HCEC 1CT (cell line): ENCODE measurements at places on chromosomes 11 and 22.

GRCh38 chr11:8839957-8840945 is 70.7 kb upstream of the AKIP1 start:
- DNase-seq: peak; percentile 33

DNA sequence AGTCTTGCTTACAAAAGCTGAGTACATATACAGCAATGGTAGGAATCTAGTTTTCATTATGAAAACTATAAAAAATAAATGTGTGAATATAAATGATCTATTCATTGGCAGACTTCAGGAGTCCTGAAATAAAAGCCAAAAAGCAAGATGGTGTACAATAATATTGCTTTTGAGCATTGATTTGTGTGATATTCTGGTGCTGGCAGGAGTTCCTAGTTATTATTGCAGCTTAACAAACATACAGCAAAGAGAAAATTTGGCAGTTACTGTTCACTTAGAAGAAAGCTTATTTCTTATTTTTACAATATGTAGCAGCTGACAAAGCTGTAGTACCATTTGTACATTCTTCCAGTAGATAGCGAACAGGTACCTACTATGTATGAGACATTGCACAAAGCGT is 1518.9 kb upstream of the TENM4 start:
- DNase-seq: no peak

DNA sequence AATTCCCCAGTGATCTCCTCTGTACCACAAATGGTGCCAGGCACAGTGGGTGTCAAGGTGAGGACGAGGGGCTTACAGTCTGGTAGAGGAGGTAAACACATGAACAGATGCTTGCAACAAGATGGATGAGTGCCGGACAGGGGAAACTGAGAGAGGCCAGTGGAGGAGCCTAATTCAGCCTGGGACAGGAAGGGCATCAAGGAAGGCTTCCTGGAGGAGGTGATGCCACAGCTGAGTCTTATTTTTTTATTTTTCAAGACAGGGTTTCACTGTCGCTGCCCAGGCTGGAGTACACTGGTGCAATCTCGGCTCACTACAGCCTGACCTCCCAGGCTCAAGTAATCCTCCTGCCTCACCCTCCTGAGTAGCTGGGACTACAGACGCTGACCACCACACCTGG is 18.8 kb upstream of the NEFH start:
- no peak for DNase-seq

DNA sequence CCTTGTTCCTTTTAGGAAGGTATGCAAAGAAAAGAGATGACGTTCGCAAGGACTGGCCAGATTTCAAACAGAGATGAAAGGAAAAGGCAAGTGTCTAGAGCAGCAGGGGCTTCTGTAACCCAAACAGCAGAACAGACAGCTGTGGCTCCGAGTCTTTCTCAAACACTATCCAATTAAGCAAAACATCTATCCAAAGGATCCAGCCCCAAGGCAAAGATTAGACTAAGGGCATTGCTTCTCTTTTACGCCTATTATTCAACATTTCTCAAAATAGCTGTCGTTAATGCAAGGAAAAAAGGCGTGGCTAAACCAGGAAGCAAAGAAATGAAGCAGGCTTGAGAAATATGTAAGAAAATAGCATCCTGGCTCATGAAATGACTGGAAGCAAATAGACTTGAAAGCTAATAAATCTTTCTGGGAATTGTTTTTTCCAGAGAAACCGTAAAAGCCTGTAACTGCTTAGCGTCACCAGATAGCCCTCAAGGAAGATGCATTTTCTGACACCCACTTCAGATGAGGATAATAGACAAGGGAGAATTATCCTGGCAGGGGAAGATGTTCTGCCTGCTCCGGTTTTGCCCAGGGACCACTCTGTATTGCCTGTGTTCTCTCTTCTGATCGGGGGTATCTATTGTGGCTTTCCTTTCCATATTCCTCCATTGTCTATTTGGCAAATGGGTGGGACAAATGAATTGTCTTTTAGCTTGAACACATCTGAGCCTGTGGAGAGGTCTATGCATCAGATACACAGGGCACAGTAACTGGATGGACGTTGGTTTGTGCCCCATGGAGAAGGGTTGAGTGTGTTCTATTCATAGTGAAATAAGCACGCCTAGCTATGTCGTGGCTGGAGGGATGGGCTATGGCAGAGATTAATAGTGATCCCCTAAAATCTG is 20.2 kb downstream of the C11orf96 start:
- DNase-seq: no peak

DNA sequence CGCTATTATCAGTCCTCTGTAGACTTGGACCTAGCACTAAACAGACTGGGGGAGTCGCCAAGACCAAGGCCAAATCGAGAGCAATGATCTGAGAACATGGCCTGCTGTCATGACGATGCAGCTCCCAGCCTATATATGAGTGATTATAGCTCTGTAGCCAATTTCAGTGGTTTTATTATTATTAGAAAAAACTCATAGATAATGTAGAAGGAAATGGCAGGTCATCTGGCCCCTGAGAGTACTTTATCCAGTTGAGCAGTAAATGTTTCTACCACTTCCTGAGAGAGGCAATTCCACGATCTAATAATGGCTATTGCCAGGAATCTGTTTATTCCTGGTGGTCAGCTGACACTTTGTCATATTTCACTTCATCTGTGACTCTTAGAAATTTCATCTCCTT is 666.7 kb downstream of the OPCML start:
- no peak for DNase-seq

DNA sequence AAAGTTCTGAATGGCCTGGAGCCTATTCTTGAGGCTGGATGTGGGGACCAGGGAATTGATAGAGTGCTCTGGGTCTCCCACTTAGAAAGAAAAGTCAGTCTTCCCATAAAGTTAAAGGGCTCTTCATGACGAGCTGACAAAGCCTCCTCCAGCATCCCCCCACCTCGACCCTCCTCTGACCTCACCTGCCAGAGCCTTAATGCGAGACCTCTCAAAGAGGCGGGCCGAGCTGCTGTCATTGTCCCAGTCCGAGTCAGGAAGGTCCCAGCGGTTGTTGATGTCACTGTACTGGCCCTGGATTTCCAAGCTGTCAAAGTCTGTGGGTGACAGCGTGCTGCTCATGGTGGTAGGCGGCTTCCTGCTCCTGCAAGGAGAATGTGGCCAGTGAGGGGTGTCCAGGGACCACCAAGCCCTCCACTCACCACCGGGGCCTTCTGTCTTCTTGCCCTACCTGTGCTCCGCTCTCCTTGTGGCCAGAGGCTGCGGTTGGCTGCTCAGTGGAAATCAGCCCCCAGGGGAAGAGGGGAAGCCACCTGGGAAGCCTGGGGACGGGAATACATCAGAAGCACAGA is 8.0 kb downstream of the SPTBN2 start:
- DNase-seq: no peak

DNA sequence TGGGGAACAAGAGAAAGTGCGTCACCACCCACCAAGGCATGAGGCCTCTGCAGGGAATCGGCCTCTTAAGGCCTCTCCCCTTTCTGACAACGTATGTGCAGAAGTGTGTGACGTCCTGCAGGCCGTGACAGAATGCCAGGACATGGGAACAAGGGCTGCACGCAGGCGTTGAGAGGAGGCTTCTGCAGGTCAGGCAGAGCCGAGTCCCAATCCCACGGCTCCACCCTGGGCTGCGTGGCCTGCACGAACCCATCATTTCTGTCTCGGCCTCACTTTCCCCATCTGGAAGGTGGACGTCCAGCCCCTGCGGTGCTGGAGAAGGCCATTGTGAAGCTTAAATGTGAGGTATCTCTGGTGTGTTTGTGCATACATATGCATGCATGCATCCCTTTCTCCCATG is 61.8 kb downstream of the SHANK2 start:
- DNase-seq: no peak

DNA sequence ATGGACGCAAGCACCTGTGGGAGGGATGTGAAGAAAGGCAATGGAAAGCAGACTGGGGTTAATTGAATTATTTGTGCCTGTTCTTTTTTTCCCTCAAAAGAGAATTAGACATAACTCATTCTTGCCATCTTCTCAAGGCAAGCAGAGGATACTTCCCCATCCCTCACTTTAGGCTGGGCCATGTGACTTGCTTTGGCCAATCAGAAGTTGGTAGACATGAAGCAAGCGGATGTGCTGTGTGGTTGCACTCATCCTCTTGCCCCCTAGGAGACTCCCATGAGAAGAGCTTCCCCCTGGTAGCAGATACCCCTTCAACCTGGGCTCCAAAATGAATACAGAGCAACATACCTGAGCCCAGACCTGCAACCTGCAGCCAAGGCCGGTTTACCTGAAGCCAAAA is 124.4 kb upstream of the ZC3H12C start:
- DNase-seq: no peak

DNA sequence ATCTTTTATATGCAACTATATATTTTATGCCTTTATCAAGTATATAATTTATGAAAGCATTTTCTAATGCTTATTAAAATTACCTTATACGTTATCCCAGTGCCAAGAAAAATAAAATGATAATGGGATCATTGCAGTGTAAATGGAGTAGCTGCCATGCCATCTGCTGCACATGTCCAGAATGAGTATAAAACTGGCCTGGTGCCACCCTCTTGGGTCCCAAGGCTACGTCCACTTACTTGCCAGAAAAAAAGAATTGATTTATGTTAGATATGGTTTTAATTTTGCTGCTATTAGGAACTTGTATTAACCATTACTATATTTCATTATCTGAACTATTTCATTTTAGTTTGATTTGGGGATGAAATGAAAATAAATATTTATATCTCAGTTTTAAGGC is 1127.1 kb upstream of the CNTN5 start:
- no peak for DNase-seq

GRCh38 chr22:20216863-20217499 is 51.1 kb downstream of the RTN4R start:
- no peak for DNase-seq

DNA sequence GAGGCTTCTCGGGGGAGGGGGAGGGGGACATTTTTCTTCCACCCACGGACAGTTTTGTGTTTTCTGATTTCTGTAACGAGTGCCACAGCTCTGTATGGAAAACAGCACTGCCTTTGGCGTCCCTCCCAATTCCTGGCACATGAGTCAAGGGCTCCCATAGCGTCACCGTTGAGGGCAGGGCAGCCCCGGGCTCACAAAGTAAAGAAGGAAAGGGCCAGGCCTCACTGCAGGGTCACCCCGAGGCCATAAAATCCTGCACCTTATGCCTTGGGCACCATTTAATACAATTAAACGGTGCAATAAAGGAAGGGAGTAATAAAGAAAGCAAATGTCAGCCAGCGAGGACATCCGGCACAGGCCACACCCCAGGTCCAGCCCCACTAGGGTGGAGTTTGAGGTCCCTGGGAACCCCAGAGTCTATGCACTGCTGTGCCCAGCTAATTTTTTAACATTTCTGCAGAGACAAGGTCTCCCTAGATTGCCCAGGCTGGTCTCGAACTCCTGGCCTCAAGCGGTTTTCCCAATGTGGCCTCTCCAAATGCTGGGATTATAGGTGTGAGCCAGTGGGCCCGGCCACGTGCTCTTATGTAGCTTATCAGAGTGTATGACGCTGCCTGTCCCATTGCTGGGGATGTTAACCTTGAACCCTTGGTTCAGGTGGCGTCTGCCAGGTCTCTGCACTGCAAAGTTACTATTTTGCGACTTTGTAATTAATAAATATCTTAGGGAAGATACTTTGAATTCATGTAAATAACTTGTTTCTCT is 13.6 kb upstream of the MUC2 start:
- DNase-seq: peak; percentile 49

DNA sequence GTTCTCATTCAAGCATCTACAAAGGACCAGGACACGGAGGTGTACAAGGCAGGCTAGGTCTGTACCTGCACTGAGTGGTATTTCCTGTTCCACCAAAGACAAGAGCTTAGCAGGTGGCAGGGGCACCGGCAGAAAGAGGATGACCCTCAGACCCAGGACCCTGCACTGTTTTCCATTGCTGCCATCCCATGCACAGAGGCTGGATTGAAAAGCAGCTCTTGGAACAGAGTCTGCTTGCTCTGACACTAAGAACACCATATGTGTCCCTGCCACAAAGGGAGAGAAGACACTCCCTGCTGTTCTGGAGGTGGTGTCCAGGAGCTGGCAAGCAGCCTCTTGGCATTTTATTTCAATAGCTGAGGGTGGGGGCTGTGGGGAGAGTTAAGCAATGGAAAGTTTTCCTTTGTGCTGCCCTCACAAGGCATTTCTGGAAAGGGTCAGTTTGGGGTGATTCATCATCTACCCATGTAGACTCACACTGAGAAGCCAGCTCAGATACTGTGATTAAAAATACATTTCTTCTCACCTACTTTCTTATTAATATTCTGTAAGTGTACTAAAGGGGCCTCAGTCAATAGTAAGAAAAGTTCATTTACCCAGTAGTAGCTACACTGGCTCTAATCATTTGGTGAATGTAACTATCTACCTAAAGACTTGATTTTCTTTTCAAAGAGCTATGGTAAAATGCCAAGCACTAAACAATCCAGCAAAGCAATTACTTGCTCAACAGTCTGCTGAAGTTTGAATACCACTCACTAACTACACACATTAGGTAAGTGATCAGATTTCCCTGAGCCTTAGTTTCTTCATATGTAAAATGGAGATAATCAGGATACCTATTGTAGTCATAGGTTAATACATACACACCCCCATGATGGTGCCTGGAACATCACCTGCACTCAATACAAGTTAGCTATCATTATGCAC is 55.2 kb downstream of the SLC1A2 start:
- peak; percentile 80 for DNase-seq

DNA sequence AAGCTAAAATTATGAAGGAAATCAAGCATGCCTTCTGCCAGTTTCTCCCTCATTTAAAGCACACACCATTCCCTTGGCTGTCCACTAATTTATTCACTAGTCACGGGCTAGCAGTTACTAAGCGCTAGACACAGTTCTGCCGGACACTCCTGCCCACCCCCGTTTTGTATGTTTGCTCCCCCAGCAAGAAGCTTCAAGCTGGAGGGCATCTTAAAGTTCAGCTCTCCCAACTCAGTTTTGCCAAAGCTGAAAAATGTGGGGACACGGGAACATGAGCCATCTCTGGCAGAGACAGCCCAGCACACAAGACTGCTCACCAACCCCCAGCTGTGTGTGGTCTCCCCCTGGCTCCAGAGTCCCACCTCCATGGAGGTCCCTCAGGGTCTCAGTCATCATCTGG is 263.6 kb downstream of the BRD1 start:
- no peak for DNase-seq

GRCh38 chr11:92482492-92483060 is 258.0 kb downstream of the FAT3 start:
- DNase-seq: no peak

GRCh38 chr11:22190827-22191463 is 1.9 kb upstream of the ANO5 start:
- no peak for DNase-seq

- no peak for DNase-seq
Observed at GRCh38 chr11:71999798-72000197, 1.1 kb downstream of the IL18BP start.

- no peak for DNase-seq
Observed at GRCh38 chr11:132405728-132406127, 1035.3 kb downstream of the NTM start.
